ENCODE measurements at places on chromosomes 2 and 18.

GRCh38 chr2:150621526-150622213 lies 134.2 kb upstream of the RND3 start:
- DNase-seq = no peak

GRCh38 chr2:223614534-223614933 lies 12.4 kb upstream of the SCG2 start:
- DNase-seq = no peak

DNA sequence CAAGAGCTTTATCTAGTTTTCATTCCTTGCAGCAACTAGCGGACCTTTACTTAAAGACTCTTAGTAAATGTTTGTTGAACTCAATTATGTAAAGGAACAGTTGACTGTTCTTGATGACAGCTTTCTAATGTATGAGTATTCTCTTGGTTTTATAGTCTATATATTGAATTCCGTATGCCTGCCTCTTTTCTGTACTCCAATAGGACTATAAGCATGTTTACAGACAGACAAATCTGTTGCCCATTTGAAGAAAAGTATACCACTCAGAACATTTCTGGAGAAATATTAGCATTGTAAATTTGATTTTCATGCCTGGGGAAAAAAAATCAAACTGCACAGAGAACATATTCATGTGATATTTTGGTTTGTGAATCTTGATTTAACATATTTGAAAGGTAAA lies 109.5 kb downstream of the LRRTM1 start:
- no peak for DNase-seq

DNA sequence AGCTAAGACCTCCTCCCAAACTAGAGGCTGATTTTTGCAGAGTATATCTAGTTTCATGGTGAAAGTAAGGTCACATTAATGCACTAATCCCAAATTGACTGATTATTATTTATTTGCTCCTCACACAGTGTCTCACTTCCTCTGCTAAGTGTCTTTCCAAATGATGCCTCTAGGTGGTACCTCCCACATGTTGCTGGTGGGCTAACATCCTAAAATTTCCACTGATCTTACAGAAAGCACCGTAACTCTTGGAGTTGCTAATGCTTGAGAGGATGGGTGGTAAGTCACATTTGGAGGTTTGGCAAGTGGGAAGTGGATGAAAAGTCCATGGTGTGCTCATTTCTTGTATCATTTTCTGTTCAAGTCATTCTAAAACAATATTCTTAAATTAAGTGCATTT lies 428.7 kb upstream of the GYPC start:
- DNase-seq = no peak

DNA sequence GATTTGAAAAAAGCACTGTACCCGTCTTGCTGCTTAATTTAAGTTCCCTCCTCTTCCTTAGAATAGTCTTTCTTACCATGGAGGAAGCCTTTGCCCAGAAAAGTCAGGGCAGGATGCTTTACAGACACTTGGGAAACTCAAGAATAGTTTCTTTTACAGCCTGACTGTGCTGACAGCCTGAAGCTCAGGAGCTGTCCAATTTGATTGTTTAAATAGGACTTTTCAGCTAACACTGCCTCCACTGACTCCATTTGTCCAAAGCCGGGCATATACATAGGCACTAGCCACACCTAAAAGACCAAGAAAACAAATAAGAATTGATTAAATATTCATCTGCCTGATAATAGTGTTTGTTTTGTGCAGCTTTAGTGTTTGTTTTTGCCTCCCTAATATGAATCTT lies 110.9 kb upstream of the L3MBTL4 start:
- DNase-seq = no peak

DNA sequence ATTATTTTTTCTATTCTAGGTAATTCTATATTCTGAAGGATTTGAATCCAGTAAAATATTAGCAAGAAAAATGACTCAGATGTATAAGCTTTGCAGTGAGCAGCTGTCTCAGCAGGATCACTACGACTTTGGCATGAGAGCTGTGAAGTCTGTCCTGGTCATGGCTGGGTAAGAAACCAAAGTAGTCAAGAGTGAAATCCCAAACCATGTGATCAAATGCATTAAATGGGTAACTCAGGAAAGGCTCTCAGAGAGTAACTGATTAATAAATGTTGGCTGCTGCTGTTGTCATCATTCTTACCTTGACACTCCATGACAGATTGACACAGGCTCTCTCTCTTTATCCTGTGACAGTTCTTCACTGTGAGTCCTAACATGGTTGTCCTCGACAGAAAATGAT lies 124.1 kb downstream of the DNAH6 start:
- no peak for DNase-seq

DNA sequence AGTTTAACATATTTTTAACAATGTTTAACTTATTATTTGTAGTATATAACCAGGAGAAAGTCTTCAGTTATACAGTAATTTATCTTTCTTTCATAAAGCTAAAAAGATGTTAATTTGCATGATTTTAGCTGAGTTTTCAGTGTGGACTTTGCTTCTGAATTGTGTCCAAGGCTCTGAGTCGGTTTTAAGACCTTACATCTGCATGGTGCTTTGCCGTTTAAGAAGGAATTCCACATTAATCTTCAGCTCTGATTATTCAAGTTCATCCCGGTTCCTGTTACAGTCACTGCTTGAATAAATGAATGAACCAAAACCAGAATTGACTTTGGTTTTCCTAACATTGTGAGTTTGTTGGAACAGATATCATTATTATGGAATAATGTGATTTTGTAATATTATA lies 419.7 kb upstream of the RGPD4 start:
- no peak for DNase-seq

GRCh38 chr2:162230761-162231160 lies 12.5 kb downstream of the FAP start:
- DNase-seq = no peak

GRCh38 chr18:79575891-79576685 lies 103.5 kb upstream of the CTDP1 start:
- no peak for DNase-seq

GRCh38 chr18:37230768-37231167 lies 334.8 kb downstream of the CELF4 start:
- DNase-seq = no peak

DNA sequence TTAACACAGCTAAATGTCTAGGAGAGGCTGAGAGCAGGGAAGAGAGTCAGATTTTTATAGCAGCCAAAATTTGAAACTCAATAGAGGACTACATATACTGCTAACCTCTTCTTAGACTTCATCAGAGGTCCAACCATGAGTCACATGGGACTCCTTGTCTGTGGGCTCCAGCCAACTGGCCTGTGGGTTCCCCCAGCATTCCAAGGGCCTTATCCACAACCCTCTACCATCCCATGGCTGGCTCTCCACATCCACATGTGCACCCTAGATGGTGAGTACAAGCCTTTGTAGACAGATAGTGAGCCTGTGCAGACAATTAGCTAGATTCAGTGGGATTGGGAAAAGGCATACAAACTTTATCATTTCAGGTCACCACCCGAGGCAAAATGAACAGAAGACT lies 901.9 kb upstream of the ZEB2 start:
- no peak for DNase-seq

DNA sequence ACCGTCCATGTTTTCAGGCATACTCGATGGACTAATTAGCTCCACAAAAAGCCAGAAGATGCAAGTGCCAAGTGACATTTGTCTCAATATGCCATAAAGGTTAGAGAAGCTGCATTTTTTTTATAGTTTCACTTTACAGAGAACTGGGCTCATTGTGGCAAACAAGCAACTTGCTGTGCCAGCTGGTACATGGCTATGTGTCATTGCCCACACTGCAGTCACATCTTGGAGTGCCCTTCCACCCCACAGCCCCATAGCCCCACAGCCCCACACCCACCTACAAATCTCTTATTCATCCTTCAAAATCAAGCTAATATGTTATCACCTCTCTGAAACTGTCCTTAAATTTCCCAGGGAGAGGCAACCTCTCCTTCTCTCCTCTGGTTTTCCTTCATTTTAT lies 451.9 kb downstream of the ARHGAP15 start:
- no peak for DNase-seq

DNA sequence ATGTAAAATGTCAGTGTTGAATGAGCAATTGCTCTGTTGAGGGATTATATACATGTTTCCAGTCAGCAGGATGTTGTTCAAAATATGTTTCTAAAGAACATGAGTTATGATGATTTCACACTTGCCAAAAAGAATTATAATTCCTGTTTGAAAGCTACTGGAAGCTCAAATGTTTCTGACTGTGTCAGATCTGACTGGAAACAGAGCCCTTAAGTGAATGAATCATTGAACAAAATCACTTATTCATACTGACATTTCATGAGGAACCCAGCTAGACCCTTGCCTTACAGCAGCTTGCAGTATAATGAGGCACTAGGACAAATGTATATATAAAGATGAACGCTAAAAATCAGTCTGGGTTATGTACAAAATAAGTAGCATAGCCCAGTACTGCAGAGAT lies 35.4 kb upstream of the ITGAV start:
- DNase-seq = no peak

- DNase-seq = no peak
These were observed 251.8 kb downstream of the AGAP1 start for GRCh38 chr2:235745597-235745996.

GRCh38 chr2:231003186-231003585 lies 7.3 kb downstream of the SPATA3 start:
- no peak for DNase-seq

GRCh38 chr2:233802132-233802815 lies 24.1 kb downstream of the MROH2A start:
- DNase-seq = no peak

GRCh38 chr2:232225895-232226294 lies 152.7 kb upstream of the ALPP start:
- no peak for DNase-seq

DNA sequence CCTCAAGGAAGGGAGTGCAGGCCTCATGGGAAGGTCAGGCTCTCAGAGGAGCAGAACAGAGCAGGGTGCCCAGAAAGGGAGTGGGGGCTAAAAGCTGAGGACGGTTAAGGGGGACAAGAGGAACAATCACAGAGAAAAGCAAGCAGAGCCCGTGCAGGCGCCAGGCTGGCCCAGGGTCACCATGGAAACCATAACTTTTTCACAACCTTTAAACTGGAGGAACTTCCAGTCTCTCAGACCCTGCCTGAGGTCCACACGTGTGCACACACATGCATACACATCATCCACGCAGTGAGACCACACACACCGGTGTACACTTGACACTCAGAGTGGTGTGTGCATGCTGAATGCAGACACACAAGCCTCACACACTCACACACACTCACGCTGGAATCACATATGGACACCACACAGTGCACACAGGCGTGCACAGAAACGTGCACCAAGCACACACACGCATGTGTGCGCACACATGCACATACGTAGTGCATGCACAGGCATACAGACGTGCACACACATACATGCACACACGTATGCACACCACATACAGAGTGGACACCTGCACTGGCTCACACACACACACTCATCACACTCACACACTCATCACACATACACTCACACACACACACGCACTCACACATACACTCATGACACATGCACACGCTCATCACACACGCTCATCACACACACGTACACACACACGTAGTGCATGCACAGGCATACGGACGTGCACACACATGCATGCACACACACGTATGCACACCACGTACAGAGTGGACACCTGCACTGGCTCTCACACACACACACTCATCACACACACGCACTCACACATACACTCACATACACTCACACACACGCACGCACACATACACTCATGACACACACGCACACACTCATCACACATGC lies 37.2 kb upstream of the SNED1 start:
- DNase-seq = no peak

GRCh38 chr2:56484906-56485305 lies 301.1 kb downstream of the CCDC85A start:
- DNase-seq = no peak

GRCh38 chr2:4357121-4357520 lies 653.7 kb downstream of the DCDC2C start:
- no peak for DNase-seq

GRCh38 chr2:49837561-49838293 lies 683.4 kb upstream of the FSHR start:
- no peak for DNase-seq

DNA sequence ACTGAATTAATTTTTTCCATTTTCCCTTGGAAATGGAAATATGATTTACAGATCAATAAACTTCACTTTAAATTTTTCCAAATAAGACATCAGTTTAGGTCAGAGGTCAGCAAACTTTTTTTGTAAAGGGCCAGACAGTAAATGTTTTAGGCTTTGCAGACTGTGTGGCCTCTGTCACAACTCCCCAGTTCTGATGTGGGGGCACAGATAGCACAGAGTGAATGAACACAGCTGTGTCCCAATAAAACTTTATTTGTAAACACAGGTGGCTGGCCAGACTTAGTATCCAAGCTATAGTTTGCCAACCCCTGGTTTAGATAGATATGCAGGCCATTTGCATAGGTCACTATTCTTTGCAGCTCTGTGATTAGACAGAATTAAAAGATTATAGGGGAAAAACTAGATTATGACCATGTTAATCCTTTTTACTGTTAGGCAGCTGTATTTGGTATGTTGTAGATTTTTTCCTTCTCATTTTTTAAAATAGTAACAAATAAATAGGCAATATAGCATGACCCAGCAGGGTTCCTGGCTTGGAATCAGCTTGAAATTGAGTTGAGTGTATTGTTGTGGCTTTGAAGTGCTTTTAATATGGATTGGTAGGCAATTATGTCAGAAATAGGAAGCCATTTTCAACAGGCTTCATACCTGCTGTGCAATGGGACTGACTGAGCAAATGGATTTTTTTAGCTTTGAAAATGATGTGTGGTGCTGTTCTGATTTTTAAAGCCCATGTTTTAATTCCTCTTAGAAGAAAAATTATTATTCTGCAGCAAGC lies 59.7 kb downstream of the WDSUB1 start:
- DNase-seq = no peak

DNA sequence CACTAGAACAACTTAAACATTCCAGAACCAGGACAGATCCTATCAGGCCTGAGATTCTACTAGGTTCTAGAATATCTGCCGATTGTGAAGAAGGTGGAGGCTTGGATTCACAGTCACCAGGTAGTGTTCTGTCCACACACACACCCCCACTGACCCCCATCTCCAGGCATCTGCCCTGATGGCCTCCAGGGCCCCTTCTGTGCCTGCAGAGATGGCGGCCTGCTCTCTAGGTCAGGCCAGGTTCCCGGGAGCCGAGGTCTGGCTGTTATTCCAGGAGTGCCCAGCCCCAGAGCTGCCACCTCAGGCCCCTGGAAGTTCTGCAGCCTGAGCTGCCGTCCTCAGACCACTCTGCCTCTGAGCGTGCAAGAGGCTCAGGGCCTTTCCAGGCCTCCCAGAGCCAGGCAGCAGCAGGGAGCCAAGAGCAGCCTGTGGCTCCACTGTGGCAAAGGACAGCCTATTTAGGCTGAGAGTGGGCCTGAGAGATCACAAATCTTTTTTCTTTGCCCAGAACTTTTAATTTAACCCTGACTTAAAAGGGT lies 96.2 kb upstream of the ASAP2 start:
- DNase-seq = no peak

DNA sequence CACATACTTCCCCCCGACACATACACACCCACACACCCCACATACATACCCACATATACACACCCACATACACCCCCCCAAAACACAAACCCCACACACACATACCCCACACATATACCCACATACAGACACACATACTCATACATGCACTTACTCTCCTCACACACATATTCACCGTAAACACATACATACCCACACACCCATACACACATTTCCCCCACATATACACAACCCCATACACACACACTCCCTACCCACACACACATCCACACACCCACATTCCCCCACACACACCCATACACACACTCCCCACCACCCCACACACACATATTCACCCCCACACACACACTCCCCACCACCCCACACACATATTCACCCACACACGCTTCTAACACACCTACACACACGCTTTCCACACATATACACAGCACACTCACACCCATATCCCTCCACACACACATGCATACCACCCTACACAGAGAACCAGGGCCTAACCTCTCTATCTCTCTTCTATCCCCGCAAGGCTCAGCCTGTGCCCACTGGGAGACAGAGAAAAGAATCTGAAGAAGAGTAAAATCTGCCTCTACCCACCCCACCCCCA lies 182.4 kb upstream of the ETAA1 start:
- DNase-seq = no peak

Data from stimulated activated CD8-positive, alpha-beta memory T cell treated with anti-CD3 and anti-CD28 coated beads, Interleukin-2, amount 100 ng/mL, for 1 hour (primary cell).